ENCODE measurements at places on chromosomes 7 and 10.

DNA sequence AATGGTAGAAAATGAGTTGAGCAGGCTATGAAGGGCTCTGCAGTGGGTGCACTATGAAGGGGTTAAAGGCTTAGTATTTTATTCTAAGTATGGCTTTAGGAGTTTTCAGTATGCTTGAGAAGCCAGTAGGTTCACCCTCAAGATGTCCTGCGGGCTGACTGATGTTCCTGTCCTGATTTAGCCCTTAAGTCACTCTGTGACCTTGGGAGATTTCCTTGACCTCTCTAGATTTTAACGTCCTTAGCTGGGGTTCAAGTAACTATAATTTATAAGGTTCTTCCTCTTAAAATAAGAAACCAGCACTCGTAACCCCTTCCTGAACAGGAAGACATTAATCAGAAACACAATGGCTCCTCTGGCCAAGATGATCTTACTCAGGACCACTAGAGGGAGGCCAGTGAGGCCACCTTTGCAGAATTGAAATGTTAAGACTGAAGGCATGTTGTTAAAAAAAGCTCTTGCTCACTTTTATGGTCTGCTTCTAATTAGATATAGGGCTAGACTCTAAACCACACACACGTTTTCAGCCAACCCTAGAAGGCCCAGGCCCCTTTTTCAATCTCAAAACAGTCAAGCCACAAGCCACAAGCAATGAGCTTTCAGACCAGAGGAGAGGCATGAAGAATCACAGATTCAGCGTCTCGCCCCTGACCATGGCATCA lies 41.9 kb downstream of the CDK1 start:
- DNase-seq: no peak

- DNase-seq: no peak
These were observed 168.6 kb upstream of the RHEB start for GRCh38 chr7:151688236-151688780.

- no peak for DNase-seq
These were observed 20.3 kb downstream of the TAC1 start for GRCh38 chr7:97752215-97752614.

GRCh38 chr10:124601016-124601415 lies 139.4 kb downstream of the LHPP start:
- no peak for DNase-seq

GRCh38 chr7:36781011-36781738 lies 56.9 kb upstream of the AOAH start:
- DNase-seq: no peak

DNA sequence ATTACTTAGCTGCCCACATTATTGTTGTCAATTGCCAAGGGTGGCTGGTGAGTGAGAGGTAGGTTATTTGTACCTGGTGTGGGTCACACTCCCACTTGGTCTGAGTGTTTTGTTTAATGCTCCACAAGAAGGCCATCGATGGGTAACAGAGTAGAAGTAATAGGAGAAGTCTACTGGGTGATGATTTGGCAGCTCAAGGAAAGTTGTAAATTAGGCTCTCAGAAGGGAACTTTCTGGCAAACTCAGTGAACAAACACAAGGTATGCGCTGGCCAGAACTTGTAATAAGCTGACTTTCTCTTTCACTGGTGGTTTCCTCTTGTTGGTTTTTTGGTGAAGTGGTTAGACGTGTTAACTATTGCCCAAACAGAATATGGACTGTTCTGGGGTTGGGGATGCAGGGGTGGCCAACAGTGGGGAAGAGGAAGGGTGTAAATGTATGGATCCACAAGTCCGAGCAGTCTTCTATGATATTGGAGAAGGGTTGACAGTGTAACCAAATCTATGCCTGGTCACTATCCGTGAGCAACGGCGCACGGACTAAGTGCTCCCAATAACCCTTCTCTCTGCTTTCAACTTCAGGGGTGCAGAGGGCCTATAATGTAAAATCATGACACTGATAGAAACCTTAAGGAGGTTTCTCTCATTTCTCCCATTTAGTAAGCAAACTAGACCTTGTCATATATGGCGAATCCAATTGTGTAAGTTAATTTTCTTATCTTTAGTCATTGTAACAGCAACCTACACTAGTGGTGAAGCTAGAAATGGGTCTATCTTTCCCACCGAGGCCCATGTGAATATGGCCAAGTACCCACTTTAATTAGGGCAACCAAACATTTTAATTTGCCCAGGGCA lies 212.8 kb downstream of the PTEN start:
- DNase-seq: no peak

DNA sequence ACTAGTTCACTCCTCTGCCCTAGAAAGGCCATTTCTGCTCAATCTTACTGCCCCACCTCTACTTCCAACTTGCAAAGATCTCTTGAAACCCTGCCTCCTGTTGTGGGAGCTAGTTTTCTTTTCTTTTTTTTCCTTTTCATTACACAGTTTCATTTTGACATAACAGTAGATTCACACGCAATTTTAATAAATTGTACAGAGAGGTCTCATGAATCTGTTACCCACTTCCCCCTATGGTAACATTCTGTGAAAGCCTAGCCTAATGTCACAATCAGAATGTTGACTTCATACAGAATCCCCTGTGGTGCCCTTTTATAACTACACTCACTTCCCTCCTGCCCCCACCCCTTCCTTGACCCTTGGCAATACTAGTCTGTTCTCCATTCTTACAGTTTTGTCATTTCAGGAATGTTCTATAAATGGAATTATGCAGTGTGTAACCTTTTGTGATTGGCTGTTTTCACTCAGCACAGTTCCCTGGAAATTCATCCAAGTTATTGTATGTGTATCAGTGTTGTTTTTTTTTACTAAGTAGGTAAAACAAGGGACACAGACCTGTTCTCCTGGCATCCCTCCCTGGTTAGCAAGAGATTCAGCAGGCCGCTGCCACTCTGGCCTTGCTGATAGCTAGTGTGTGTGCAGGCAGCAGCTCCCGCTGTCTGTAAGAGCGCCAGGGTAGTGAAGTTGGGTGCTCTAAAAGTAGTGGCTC lies 21.5 kb downstream of the CHST3 start:
- no peak for DNase-seq

DNA sequence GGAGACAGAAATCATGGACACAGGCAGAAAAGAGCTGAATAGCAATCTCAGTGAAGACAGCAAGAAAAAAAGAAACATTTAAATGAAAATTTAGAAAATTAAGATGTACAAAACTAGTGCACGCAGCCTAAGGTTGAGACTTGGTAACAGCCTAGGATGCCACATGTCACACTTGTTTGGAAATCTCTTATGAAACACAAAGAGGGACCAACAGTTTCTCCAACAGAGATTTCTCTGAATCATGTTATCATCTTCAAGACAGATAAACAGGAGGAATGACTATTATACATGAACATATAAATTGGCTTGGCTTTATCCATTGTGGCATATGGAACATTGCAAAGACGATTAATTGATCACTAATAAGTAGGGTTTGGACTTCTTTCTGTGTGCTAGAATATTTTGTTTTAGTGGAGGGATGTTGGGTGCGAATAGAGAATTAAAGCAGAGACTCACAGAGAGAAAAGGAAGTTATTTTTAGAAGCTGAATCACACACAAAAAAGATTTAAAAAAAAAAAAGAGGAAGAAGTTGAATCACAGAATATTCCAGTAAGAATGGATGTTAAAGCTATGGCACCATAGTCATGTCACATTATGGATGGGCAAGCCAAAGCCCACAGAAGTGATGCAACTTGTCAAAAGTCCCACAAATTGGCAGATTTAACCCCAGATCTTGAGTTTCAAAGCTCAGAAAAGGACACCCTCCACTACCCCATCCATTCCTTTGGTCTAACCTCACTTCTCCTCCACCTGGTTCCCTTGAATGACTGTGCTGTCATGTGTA lies 91.6 kb downstream of the MYOF start:
- DNase-seq: no peak

DNA sequence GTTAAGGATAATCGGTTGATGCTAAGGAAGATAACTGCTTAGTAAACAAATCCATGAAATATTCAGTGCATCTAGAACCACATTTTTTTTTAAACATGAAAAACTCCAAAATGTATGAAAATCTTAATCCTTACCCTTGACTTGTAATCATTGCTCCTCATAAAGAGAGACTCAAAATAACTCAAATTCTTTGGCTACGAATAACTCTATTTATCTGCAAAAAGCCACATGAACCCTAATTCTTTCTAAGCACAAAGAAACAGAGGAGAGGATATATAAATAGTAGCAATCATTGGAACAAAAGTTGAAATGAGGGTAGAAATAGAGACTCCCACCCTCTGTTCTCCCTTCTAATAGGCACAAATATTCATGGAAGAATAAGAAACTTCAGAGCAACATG lies 40.2 kb downstream of the ANK3 start:
- DNase-seq: no peak

GRCh38 chr7:100949933-100950443 lies 654 bp downstream of the MUC3A start:
- no peak for DNase-seq

DNA sequence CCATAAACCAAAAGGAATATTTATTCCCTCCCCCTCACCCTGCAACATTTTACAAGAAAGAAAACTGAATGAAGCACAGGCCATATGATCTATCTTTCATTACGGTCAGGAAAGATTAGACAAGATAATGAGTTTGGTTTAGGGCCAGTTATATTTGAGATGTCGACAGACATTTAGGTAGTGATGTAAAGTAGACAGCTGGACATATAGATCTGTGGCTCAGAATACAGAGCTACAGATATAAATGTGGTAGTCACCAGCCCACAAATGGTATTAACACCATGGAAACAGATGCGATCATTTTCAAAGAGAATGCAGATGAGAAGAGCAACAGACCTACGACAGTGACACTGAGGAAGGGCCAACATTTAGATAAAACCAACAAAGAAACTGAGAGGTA lies 142.5 kb downstream of the SRPK2 start:
- no peak for DNase-seq

DNA sequence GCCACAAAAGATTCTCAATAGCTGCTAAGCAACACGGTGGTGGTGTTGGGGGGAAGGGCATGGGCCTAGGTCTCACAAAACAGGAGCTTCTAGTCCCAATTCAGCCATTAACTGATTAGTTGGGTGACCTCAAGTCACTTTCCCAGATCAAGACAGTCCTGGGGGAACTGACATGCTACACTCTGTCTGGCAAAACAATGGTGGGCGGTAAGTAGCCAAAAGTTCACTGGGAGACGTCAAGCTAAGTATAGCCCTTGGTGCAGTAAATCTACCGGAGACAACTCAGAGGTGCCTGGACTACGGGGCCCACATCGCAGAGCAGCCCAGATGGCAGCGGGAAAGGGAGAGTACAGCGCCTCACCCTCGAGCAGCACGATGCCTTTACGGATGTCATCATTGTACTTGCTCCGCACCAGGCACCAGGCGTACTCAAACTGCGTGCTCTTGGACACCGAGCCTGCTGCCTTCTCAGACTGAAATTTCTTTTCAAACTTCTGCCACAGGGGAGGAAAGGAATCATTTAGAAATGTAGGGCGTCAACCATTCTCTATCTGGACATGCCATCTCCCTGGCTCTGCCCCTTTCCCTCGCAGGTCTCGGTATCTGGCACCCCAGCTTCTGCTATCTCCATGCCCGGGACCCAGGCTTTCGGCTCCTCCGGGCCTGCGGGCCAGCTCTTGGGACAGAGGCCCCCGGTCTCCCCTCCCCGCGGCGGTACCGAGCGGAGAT lies 1.1 kb downstream of the FIS1 start:
- DNase-seq: no peak

DNA sequence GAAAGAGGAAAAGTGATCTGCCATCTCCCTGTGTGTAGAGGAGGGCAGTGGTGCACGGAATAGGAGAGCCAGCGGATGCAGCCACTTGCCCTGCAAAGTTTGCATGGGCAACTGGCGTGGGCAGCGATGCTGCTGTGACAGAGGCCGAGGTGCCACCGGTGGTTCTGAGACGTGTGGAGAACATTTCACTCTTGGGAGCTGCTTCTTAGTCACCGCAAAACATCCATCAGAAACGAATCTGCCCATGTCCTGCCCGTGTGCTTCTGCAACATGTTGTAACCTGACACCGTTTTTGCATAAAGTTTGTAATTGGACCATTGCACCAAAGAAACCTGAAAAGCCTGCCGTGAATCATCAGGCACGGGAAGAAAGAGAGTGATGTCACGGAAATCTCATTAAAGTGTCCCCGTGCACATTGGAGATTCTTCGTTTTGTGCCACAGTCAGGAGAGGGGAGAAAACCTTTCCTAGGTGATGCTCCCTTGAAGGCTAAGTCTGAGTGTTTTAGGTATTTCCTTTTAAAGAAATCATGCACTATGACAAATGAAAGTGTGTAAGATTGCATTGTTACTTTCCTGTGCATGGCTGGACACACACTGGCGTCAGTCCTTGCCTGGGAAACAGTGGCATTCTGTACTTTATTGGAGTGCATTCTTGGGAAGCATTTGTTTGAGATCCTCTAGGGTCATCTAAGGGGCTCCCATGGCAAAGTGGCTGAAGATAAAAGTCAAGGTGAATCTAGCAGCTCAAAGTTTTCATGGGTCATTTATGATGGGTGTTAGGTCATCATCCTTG lies 302.6 kb downstream of the KLF6 start:
- peak; percentile 89 for DNase-seq

All from urinary bladder (tissue), 4 donors.